ENCODE measurements at places on chromosomes 11 and 22.
A peak's percentile ranks its signal among the peaks of the same experiment; 100 is the strongest.

DNA sequence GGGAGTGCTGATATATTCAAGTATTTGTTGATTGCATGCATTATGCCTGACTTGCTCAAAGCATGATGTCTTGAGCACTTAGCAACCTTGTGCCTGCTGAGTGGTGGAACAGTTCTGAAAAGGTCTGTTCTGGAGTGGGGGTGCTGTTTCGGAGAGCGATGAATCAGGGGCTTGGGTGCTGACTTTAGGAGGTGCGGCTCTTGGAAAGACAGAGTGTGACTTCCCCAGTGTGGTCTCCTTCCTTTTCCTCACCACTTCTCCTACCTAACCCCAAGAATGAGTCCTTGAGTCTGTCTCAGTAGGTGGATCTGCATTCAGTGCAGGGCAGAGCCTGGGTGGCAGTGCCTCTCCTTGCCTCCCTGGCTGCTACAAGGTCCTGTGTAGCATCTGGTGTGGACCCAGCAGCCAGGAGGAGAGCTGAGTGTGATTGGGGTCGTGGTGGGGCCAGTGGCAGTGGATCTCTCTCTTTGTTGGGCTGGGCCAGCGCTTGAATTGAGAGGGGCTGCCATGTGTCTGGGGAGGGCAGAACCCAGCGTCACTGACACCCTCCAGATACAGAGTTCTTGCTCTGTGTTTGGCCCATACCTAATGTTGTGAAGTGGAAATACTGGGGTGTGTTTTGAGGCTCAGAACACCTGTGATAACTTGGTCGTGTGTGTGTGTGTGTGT lies 35.9 kb downstream of the ST3GAL4 start:
- no peak for DNase-seq

GRCh38 chr11:59158206-59159068 lies 13.5 kb upstream of the DTX4 start:
- DNase-seq, result peak; percentile 40

GRCh38 chr11:19279451-19279850 lies 38.7 kb upstream of the E2F8 start:
- DNase-seq, result no peak

DNA sequence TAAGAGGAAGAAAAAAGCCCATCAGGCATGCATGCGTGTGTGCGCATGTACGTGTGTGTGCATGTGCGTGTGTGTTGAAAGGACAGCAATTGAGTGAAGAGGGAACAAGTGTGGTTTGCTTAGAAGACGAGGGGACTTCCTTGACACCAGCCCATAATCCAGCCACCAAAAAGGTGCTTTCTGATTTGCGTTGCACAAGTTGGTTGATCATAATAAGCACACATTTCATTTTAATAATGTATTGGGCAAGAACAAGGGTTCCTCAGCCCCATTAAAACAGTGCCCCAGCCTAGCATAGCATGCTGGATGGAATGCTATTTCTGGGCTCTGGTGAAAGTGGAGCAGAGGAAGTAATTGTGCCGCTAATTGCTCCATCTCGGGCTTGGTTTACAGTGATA lies 493.2 kb downstream of the MIAT start:
- DNase-seq, result no peak

DNA sequence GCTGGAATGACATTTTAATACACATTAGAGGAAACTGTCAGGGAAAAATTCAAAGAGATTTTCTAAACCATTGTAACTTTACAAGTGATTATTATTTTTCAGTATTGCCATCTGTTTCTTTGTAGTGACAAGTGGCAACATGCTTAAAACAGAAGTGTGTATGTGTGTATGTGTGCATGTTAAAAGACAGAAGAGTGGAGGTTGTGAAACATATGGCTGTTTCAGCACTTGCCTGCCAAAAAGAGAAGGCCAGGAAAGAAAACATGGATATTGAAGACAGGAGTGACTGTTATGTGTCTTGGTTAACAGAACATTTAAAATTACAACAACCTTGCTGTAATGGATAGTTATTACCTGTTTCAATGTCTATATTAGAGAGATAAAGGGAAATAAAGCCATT lies 24.3 kb upstream of the VWA5A start:
- DNase-seq, result no peak

- DNase-seq, result no peak
These were observed 20.3 kb upstream of the DGKZ start for GRCh38 chr11:46326813-46327416.

DNA sequence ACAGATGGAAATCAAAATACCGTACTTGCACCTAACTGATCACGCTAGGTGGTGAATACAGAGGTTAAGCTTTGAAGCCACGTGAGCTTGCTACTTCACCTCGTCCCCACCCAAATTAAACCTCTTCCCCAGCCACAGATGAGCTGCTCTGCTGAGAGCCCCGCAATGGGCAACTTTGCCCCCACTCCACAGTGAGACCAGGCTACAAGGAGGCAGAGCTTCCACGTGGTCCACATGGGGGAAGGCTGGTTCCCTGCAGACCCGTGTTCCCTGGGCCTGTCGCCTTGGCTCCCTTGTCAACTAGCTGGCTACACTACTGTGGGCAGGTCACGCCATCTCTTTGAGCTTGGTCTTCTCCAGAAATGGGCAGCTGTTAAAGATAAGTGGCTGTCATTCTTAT lies 10.9 kb downstream of the CD5 start:
- peak; percentile 59 for DNase-seq

DNA sequence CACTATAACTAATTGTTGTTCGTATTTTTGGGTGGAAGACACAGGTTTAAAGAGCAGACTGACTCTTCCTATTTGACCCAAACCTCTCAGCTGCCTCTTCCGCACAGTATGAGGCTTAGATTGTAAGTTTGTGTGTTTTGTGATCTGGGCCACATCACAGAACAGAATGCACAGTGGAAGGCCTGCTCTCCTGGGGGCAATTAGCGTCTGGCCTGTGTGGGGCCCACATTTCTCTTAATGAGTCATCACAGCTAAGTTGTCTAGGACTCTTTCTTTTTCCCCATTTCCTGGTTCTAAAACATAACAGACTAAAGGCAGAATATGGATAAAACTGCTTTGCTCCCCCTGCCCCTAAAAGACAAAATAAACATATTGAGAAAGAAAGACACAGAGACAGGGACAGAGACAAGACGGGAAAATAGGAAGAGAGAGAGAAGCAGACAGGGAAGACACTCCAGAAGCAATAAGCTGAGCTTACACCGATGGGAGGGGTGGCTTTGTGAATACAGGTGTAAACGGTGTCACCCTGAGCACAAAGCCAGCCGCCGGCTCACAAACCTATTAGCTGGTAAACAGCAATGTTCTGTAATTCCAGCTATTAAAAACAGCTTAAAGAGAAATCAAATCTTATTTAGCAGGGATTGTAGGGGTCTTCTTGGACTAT lies 127.4 kb upstream of the OPCML start:
- no peak for DNase-seq

DNA sequence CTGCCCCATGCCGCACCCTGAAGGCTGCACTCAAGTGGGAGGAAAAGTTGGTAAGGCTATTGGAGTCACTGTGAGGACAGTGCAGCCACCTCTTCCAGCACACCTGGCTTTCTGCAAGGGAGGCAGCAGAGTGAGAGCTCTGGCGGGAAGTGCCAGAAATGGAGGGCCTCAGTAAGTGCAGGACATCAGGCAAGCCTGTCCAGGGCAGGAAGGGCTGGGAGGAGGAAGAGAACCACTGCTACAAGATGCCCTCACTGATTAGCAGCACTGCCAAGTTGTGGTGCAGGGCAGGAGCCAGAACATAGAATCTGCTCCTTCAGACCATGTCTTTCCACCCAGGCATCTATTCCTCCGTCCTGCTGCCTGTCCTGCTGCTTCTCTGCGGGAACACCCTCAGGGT lies 61.2 kb upstream of the CLTCL1 start:
- no peak for DNase-seq

DNA sequence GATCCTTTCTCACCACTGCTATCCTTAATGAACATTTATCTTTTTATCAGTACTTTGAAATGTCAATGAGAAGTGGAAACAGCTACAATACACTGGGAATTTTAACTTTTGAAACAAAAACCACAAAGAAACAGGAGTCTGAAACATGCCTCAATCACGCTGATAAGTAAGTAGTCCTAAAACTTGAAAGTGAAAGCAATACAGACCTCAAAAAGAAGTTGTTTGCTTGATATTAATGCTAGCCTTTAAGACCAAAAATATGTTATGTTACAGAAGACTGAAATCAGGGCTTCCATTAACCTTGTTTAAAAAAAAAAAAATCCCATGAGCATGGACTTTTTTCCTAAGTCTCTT lies 21.3 kb downstream of the PHF21A start:
- no peak for DNase-seq

GRCh38 chr11:27610280-27610679 lies 90.0 kb downstream of the BDNF start:
- DNase-seq, result no peak

- DNase-seq, result no peak
These were observed 4.6 kb downstream of the PICALM start for GRCh38 chr11:86064220-86064803.

DNA sequence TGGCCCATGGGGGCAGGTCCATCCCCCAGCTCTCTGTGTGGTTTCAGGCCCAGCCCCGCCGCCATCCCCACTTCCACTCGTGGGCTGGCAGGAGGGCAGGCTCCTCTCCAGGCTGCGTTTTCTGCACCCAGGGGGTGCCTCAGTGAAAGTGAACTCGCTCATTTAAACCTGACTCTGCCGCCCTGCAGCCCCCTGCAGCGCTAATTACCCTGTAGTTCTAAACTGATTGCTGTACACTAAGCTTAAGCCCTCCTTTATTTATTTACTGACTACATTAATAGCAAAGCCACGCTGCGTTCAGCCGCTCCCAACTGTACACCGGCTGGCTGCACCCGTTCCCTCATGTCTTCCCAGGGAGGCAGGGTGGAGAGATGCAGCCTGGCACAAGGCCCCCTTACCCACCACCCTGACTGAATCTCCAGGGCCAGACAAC lies 36.6 kb upstream of the NNMT start:
- DNase-seq, result no peak

Data from naive thymus-derived CD8-positive, alpha-beta T cell (primary cell).